ENCODE measurements at places on chromosomes 4 and X.

- DNase-seq, result no peak
Measured at GRCh38 chr4:183356931-183357675, 34.9 kb upstream of the CLDN24 start.

DNA sequence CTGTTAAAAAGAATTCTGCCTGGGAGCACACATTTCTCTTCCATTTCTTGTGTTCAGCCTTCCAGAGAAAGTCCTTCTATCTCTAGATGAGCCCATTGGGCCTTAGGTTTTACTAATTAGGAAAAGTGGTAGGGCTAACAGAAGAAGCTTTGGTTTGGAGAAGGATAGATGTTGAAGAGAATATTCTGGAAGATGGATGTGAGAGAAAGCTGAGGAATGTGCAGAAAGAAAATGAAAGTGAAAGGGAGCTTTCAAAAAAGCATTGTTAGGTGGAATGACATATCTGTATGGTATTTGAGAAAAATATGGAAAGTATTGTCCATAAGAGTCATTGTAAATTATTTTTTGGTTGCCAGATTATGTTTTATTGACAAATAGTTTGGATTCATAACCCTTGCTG is 474.8 kb upstream of the SLIT2 start:
- no peak for DNase-seq

GRCh38 chr4:152434011-152434410 is 101.9 kb downstream of the FBXW7 start:
- DNase-seq, result no peak

DNA sequence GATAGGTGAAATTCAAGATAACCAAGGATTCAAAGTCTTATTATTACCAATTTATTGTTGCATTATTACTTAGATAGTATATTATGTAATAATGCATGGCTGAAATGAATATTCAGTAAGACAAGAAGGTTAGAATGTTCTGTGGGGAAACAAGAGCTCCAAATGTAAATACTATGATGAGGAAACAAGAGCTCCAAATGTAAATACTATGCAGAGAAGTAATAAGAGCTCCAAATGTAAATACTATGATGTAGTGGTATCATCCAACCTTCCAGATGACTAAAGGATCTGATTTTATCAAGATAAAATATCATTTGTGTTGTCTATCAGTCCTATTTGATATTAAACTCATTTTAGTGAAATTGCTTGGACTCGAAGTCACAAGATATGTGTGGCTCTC is 82.2 kb upstream of the PCDH18 start:
- no peak for DNase-seq

DNA sequence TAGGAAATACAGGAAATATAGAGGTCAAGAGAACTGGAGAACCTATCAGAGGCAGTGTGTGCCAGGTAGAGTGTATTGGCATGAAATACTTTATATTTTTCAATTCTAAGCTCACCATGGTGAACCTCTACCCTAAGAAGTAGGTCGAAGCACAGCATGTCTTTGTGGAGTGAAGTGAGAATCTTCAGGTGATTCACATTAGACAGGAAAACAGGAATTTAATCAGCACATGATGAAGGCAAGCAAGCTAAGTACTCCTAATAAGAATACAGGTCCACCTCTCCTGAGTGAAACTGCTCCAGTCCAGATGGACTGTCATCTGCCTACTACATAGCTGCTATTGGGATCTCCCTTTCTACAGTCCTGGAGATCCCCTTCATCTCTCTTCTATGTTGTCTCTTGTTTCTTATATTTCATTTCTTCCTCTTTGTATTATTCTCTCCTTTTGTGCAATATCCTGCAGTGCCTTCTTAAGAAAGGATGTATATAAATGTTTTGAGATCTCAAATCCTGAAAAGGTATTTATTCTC is 159.0 kb downstream of the LRBA start:
- DNase-seq, result no peak

DNA sequence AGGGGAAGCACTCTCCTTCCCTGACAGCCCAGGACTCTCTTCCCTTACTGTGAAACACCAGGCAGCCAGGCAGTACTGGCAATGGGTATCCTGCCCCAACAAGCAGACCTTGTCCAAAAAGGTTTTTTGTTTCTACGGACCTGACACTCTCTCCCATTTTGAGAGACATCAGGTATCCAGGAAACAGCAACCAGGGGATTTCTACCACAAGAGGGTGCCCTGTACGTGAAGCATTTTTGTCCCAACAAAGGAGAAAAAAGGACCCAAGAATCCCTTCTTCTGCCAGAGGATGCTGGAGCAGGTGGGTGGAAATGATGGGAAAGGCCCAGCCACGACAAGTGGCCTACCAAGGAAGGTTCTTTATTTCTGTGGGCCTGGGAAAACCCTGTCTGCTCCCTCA is 65.7 kb upstream of the FGF13 start:
- no peak for DNase-seq

GRCh38 chrX:150225266-150225665 is 137.9 kb upstream of the MAMLD1 start:
- DNase-seq, result no peak

DNA sequence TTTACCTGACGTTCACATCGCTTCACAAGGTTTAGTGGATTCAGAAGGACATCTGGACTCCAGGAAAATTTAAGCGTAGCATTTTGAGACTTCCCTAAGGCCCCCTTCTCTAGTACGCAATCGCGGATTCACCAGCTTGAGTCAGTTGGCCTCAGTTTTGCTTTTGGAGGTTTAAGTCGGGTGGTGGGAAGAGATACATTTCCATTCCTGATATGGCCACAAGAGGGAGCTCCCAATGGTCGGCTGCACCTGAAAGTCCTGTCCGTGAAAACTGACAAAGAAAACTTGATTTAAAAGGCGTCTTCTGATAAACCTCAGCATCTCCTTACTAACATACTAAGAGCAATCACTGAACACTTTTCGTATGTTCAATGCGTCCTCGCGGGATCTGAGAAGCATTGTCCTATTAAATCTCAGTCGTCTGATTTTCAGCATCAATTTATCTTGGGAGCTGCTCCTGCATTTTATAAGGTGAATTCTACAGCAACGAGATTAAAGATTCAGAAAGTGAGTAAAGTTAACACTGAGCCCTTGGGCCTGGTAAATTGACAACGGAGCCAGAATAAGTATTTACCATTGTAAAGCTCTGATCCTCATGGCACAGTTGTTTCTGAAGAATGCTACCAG is 50.6 kb downstream of the LGI2 start:
- DNase-seq, result no peak

DNA sequence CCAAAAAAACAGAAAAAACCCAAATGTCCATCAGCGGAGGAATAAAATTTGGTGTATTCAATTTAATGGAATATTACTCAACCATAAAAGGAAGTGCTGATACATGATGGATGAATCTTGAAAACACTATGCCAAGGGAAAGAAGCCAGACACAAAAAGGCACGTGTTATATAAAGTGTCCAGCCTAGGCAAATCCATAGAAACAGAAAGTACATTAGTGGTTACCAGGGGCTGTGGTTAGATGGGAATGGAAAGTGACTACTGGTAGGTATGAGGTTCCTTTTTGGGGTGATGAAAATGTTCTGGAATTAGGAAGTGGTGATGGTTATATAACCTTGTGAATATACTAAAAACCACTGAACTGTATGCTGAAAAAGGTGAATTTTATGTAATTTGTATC is 3.5 kb upstream of the CDKL2 start:
- no peak for DNase-seq

DNA sequence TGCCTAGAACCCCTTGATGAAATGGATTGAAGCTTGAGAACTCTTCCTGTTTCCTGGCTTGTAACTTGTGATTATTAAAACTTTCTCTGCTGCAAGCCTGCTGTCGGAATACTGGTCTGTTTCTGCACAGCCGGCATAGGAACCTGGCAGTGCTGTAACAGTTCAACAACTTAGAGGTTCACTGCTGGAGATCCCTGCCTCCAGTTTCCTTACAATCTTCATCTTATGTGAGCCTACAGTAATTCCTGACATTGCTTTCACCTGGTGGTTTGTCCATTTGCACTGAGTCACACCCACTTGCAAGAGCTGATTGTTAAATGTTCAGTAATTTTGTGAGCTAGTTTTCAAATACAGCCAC is 1.3 kb upstream of the SEPSECS start:
- DNase-seq, result no peak

GRCh38 chrX:56503941-56504673 is 59.3 kb upstream of the UBQLN2 start:
- no peak for DNase-seq

- DNase-seq, result no peak
Measured at GRCh38 chr4:156790866-156791265, 180.7 kb downstream of the PDGFC start.

DNA sequence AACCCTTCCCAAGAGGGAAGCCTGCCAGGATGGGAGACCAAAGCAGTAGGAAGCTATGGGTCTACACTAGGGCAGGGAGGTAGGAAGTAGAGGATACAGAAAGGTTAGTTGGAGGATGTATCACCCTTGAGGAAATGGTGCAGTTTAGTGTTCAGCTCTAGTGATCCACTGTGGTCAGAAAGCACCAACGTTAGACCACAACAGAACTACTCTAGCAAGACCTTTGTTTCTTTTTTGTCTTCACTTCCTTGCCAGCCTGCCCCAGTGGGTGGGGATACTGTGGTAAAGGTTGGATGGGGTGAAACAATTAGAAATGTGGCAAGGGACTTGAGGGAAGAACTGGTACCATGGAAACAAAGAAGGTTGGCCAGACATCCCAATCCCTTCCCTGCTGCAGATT is 83.3 kb downstream of the DDIT4L start:
- DNase-seq, result no peak

DNA sequence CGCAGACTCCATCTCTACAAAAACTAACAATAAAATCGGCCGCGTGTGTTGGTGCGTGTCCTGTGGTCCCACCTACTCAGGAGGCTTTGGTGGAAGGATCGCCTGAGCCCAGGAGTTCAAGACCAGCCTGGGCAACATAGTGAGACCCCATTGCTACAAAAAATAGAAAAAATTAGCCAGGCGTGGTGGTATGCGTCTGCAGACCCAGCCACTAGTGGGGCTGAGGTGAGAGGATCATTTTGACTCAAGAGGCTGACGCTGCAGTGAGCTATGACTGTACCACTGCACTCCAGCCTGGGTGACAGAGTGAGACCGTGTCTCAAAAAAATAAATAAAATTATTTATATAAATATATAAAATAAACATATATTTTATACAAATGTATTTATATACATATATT is 22.3 kb downstream of the ASMTL start:
- no peak for DNase-seq

GRCh38 chr4:6065166-6065565 is 46.9 kb upstream of the C4orf50 start:
- no peak for DNase-seq

- no peak for DNase-seq
Measured at GRCh38 chr4:12445711-12446235, 1017.1 kb upstream of the HS3ST1 start.

DNA sequence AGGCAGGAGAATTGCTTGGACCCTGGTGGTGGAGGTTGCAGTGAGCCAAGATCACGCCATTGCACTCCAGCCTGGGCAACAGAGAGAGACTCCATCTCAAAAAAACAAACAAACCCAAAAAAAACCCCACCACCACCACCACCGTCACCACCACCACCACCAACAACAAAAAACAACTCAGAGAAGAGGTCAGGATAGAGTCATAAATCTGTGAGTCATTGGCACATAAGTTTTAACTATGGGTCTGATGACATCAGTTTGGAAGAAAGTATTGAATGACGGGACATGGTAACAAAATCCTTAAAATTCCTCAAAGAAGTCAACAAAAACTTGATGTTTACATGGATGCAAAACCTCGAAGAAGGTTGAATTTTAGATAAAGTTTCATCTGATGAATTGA is 288.0 kb upstream of the SFRP2 start:
- no peak for DNase-seq

- DNase-seq, result no peak
Measured at GRCh38 chr4:86452924-86453531, 93.2 kb upstream of the MAPK10 start.

DNA sequence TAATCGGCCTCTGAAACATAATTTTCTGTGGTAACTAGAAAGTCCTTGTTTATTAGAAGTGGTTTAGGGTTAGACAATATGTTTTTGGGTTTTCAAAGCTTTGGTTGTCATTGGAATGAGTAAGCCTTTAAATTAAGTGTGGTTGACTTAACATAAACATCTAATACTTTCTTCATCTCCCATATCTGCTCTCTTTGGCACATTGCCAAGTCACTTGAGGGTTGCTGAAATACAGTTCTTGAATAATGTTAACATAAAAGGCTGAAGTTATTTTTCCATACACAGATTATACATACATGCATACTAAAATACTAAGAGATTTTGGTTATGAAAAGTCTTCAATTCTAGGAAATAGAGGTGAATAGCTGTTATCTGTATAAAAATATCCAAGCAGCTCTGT is 241.7 kb upstream of the BMP3 start:
- no peak for DNase-seq

DNA sequence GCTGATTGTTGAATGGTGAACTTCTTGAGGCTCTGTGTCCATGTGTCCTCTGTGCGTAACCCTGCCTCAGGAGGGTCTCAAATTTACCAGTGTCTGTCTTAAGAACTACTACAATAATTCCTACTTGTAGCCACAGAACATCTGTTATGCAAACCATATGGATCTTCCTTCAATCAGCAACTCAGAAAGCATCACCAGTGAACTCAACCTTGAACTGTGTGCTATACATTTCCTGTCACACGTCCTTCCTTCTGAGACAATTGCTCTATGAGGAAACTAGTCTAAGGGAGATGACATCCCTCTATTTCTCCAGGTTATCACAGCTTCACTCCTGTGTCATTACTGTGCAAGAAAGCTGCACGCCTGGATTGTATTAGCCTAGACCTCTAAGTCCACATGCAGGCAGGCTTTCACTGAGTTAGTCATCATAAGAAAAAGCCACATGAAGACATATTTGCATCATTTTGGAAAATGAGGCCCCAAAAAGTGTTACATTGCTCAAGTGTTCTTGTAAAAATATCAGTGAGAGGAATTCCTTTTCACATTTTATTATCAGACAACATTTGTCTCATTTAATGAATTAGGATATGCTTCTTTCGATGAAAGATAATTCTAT is 157.8 kb downstream of the AFF2 start:
- no peak for DNase-seq

GRCh38 chr4:21722157-21722839 is 226.3 kb downstream of the KCNIP4 start:
- DNase-seq, result no peak

DNA sequence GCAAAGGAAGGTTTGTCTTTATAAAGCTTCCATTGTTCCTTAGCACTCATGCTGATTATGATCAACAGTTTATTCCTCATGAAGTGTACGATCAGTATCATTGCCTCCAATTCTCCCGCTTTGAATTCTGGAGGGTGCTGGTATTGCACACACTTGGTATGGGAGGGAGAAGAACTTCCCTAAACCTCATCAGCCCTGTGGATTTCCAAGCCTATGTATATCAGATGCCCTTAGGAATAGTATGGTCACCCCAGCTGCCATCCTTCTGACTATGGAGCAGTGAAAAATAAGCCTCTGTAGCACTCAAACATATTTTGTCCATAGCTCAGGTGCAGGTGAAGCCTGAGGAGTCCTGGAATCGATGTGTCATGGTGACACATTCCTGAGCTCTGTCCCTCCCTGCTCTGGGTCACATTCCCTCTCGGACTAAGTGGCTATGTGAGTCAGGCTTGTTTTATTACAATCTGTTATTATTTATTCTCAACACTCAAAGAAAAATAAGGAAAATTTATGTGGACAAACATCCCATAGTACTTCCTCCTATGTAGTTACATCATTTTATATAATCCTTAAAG is 2.0 kb upstream of the ZDHHC9 start:
- no peak for DNase-seq

- no peak for DNase-seq
Measured at GRCh38 chrX:9204560-9204959, 170.6 kb upstream of the FAM9B start.
